ENCODE measurements at places on chromosomes 7 and 10.

- DNase-seq, result no peak
These were observed 59.0 kb downstream of the PRR15 start for GRCh38 chr7:29622335-29623265.

DNA sequence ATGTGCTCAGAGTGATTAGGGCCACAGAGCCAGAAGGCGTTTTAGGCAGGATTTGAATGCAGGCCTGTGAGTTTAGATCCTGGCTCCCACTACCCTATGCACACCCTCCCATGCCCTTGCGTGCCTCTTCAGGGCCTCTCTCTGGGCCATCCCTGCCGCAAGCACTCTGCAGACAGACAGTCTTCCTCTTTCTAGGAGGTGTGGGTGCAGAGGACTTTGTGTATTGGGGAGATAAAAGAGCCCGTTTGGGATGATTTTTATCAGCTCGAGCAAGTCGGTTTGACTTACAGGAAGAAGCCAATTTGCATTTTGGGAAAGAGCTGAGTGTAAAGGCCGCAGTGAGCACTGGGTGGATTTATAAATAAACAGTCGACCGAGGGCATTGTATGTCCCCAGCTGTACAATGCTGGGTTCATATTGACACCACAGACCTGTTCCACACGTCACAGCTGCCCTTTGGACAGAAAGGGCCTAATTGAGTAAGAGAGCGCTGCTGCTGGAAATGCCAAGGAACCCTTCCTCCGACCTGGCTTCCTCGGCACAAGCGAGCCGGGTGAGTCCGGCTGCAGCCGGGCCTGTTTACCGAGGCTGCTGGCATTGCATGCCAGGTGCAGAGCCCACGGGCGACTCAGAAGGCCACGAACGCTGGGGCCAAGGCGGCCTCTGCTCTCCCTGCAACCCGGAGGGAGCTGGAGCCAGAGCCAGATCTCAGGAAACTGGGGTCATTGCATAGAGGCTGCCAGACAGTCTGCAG lies 25.1 kb downstream of the ZMIZ1 start:
- DNase-seq, result no peak

GRCh38 chr10:130044067-130045061 lies 66.3 kb downstream of the C10orf143 start:
- no peak for DNase-seq

GRCh38 chr10:17682236-17682946 lies 38.4 kb downstream of the STAM start:
- DNase-seq, result no peak

DNA sequence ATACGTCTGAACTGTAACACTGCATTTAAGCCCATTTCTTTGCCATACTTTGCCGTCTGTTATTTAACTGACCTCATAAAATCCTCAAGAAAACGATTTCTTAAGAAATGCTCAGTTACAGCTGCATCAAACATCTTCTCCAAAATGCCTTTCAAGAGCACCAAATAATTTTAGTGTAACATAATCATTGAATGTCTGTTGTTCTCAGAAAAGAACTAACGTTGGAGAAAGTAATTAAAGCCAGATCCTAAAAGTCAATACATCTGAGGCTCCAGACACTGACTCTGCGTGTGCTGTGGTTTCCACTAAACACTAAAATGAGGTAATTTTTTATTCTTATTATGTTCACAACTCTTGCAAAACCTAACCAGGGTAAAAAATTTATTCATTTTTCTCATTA lies 63.7 kb upstream of the LRRC17 start:
- no peak for DNase-seq

DNA sequence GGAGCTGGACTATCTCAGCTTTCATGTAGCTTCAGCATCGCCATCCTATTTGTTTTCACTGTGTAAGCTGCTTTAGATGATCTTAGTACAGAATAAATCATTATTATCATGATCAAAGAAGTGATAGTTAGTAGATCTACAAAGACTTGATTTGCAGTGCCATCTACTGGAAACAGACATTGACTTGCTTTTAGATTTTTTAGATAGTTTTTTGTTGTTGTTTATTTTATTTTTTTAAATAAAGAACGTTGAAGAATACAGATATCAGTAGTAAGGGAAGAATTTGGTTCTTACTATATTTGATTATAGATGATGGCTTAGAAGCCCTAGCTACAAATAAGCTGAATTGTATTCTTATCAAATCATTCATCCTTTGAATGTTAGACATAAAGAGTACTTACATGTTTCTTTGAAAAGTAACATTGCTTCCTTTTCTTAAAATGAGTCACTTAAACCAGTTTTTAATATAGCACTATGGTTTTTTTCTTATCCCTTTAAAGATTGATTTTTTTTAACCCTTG lies 6.3 kb upstream of the SFMBT2 start:
- no peak for DNase-seq

DNA sequence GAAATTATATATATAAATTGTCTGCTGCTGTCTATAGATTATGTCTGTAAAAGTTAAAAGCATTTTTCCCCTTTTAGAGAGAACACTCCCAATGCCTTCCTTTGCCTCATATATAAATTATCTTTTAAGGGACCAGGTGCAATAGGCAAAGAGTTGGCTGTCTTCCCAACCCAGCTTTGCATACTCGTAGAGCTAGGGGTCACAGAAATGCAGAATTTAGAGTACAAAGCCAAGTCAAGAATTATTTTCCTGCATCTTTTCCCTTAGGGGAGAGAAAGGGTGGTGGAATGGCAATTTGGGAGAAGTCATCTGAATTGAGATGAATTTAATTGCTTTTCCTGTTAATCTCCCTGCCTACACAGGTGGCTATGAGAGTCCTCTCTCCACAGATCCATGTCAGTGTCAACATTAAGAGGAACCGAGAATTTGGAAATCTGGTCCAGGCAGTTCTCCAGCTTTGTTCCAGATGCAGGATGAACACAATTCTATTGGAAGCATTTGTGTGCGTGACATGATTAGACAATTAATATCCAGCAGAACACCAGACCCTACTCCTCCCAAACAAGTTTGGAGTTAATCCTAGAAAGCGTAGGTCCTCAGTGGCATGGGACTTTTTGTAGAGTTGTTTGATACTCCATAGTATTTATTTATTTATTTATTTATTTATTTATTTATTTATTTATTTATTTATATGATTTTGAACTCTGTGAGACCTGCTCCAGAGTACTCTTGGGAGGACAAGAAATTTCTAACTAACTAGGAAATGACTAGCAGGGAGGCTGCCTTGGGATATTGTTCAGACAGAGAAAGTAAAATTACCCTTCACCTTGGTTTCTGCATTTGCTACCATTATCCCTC lies 80.3 kb upstream of the SKAP2 start:
- no peak for DNase-seq
